ENCODE measurements at places on chromosomes 4 and X. TPM values are rescaled to one million over a fixed set of nuclear protein-coding genes. Genes with fewer than 3 reads are reported as not detected.

GRCh38 chr4:183553601-183554345, 48.9 kb downstream of the ING2 start:
- DNase-seq = no peak

DNA sequence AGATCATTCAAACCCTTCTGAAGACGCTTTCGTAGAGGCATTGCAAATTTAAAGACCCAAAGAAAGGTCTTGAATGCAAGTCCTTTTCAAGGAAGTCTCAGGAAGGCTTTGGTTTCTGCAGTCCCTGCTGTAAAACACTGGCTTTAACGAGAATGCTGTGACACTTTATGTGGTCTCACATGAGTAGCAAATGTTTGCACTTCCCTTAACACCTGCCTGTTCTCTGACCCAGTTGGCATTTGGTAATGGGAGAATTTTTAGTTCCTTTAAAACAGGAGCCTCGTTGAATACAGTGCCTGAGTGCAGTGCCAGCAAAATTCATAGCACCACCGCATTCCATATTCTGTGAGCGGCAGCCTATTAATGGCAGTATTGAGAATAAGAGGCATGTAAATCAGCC, 330.5 kb upstream of the PRKX start:
- no peak for DNase-seq

DNA sequence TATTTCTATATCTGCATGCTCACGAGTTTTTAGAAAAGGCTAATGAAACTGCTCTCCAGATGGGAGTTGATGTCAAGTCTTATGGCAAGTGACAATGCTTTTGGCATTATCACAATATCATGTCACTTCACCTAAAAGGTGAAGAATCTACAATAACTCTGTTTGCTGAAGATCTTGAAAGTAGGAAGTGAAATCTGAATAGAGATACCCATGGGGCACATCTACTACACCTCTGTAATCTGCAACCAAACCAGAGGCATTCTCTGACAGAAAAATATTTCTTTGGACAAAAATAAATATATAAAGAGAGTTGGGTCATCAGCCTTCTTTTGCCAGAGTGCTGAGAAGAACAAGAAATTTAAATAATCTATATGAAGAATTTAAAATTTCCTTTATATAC, 3.9 kb upstream of the VAMP7 start:
- no peak for DNase-seq

GRCh38 chr4:95129031-95129430, 371.3 kb downstream of the BMPR1B start:
- DNase-seq = no peak

- no peak for DNase-seq
These were observed 59.4 kb downstream of the TSC22D3 start for GRCh38 chrX:107716118-107716684.

TEX28 gene
- not detected for total RNA-seq

RTL3 gene
- 0.67 TPM for total RNA-seq

GRCh38 chr4:82084747-82085146, 289.0 kb downstream of the HNRNPD start:
- DNase-seq = no peak

CLTRN gene
- not detected for total RNA-seq

All from gastrocnemius medialis (tissue), 4 donors.